ENCODE measurements at places on chromosomes 1 and 21. TPM values are rescaled to one million over a fixed set of nuclear protein-coding genes. Genes with fewer than 3 reads are reported as not detected.

- DNase-seq: no peak
These were observed 3.8 kb upstream of the NBPF1 start for GRCh38 chr1:16617114-16617631.

DNA sequence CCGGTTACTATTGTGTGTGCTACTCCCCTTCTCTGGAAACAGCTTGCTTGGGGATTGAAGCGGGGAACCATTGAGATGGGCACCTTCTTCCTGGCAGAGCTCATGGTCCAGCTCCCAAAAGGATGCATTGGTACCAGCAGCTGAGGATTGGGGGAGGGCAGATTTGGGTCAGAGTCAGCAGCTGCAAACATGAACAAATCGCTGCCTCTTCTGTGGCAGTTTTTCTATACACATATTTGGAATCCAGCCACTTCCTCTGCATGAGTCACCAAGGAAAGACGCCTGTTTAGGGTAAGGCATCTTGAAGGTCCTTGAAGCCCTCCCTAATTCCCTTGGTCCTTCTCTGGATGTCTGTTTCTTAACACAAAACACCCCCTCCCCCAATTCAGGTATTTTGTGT is 104.7 kb downstream of the DAB1 start:
- peak; percentile 6 for DNase-seq

- DNase-seq: no peak
These were observed 5.1 kb upstream of the HMGCS2 start for GRCh38 chr1:119773711-119774241.

GRCh38 chr1:196680107-196680506 is 28.3 kb downstream of the CFH start:
- DNase-seq: peak; percentile 37

DNA sequence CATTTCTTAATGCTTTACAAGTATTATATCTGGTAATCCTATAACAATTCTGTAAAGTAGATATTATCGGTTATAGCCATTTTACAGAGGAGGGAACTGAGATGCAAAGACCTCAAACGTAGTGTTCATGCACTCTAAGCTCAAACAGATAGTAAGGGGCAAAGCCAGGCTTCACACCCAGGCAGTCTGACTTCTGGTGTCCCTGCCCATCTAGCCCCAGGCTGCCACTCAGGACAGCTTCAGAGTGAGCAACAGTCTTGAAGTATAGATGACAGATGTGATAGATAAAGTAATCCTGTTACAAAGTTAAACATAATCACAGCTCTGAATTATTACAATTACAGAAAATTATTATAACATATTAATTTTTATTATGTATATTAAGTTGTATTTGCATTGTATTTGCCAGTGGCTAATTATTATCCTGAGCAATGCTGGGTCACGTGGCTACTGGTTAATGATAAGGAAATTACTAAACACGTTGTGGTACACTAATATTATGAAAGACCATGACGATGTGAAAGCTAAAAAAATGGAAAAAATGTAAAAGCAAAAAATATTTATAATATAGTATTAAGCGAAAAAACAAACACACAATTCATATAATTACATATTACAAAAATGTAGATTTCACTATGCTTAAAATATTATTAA is 6.1 kb upstream of the TRAF3IP3 start:
- DNase-seq: no peak

- peak; percentile 81 for DNase-seq
These were observed 204.8 kb upstream of the ADAMTS5 start for GRCh38 chr21:27171707-27172106.

DNA sequence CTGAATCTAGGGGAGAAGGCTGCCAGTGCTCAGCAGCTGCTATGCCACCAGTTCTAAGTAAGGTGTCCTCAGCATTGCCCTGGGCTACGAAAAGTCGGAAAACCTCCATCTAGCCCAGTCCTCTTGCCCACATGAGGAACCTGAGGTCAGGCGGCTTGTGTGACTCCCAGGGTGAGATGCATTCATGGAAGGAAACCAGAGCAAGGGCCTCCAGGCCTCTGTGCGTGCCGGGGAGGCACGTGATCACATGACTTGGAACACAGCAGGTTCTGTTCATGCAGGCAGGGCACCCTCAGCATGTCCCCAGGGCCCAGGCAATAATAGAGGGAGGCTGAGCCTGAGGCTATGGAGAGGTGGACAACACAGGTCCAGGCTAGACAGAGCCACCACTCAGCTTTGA is 312.5 kb upstream of the DUSP10 start:
- DNase-seq: no peak

DNA sequence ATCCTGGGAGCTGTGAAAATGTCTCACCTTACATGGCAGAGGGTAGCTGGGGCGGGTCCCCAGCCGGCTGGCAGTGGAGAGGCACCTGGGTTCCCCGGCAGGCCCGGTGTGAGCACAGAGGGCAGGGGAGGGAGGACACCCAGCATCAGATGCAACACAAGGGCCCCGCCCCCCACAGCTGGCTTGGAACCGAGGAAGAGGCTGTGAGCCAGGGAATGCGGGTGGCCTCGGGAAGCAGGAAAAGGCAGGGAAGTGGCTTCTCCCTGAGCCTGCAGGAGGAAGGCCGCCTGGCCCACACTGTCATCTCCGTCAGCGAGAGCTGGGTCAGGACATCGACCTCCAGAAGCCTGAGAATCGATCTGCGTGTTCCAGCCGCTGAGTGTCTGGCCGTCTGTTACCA is 87.3 kb downstream of the SIK1 start:
- DNase-seq: no peak

DNA sequence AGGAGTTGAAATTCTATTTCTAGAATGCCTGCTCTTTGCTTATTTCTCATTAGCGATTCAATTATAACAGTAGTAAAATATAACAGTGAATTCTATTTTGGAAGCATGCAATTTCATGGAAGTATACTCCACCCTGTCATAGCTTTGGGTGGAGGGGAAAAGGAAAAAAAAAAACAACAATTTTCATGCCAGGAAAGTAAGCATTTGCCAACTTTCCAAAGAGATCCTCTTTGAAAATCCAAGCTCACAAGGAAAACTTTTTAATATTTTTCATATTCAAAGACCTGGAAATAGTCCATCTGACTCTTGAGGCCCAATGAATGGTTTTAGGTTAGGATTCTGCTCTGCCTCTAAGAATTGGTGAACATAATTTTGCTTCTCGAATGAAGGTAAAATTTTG is 134.5 kb downstream of the PTPN14 start:
- peak; percentile 42 for DNase-seq

DNA sequence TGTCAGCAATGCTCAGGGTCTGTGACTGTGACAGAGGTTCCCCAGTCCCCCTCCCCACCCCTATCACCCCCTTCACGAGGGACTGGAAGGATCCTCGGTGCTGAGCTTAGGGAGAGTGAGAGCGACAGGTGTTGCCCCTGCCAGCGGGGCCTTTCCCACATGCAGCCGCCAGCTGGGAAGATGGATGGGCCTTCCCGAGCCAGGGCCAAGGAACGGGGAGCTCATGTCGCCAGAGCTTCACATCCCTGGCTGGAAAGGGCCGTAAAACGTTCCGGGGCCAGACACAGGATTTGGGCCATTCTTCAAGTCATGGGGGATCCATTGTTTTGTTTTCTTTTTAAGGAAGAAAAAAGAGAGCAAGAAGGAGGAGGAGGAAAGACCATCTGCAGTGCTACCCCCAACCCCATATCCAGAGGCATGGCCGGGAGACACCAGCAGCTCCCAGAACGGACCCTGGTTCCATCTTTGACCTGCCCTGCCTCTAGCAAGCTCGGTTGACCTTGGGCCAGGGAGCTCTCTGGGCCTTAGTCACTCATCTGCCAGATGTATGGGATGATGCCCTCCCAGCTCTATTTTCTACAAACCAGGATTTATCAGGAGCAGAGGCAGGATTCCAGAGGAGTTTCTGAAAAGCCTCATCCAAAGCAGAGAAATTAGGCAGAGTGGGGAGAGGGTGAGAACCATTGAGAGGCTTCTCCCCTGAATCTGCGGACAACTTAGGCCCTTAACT is 54.1 kb downstream of the TAS1R2 start:
- DNase-seq: no peak

DNA sequence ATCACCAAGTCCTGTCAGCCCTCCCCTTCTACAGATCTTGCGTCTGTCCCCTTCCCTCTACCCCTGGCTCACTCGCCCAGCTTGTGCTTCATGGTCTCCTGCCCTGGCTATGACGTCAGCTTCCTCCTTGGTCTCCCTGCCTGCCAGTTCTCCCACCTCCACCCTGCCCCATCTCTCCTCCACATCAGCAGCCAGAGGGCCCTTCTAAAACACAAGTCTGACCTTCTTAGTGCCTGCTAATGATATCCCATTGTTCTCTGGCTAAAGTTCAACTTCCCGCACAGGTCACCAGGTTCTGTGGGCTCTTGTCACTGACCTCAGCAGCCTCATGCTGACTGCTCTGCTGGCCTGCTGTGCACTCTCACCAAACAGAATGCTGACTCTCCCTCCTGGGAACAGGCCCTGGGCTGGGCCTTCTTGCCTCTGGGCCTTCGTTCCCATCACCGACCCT is 24.7 kb upstream of the MYCL start:
- DNase-seq: peak; percentile 18

ADORA3 gene
- total RNA-seq: not detected

S1PR1 gene
- total RNA-seq: 5.5 TPM

GPR52 gene
- total RNA-seq: 2.9 TPM

Data from fibroblast of the aortic adventitia (primary cell).